HS-5 (cell line): ENCODE measurements at places on chromosomes 2 and 18.

GRCh38 chr18:45642238-45642637, 27.0 kb downstream of the SLC14A2 start:
- DNase-seq = no peak

DNA sequence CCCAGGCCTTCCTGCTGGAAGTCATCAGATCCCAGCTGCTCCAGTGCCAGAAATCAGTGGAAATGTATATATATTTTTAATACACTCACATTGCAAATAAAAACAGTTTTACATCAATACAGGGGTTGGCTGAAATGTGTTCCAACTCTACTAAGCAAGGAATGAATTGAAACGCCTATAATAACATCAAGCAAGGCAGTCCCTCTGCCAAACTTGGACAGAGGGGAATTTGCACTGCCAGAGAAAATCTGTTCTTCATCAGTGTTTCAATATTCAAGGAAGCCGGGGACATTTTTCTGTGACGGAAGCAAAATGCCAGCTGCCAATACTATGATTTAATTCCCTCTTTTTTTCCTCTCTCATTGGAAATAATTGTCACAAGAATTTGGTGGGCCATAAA, 335.3 kb downstream of the TNS1 start:
- no peak for DNase-seq

GRCh38 chr18:67845035-67845434, 328.5 kb upstream of the DSEL start:
- no peak for DNase-seq

DNA sequence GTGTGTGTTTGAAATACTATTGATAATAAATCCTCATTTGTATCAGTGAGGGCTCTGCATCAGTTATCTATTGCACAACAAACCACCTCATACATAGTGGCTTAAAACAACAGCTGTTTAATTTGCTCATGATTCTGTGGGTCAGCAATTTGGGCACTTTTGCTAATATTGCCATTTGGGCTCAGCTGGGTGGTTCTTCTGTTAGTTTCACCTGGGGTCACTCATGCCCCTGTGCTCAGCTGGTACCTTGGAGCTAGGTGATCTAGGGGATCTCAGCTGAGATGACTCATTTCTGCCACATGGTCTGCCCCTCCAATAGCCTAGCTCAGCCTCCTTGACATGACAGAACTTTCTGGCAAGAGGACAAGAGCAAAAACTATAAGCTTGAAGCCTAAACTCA, 126.3 kb downstream of the LYPD6B start:
- DNase-seq = no peak

DNA sequence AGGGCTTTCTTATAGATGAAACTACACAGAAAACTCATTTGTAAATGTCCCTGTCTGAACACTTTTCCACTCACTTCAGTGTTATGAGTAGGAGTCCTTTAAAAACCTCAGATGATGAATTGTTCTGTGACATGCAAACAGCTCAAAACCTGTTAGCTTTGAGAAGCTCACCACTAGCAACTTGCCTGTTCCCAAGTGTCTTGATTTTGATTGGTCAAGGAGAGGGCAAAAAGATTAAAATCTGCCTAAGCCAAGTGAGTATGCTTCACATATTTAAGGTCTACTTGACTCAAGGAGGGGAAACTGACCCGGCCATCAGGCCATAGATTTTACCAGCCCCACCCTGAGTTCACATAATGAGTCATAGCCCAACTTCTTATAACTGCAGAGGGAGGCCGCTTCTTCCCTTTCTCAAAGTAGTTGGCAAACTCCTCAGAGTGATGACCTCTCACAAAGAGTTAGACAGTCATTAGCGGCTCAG, 45.2 kb upstream of the MEIS1 start:
- no peak for DNase-seq

GRCh38 chr18:59787998-59788790, 91.0 kb upstream of the CCBE1 start:
- DNase-seq = peak; percentile 58

DNA sequence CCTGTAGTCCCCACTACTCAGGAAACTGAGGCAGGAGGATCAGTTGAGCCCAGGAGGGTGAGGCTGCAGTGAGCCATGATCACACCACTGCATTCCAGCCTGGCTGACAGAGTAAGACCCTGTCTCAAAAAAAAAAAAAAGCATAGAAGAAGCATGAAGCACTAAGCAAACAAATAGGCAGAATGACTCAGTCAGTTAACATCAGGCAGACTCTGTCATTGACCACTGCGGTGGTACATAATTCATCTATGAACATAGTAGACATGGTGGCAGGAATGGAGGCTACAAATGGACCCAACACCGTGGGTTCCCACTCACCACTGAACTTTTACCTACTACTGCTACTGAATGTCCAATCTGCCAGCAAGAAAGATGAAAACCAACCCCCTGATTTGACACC, 7.6 kb upstream of the ASXL2 start:
- peak; percentile 70 for DNase-seq

- no peak for DNase-seq
Measured at GRCh38 chr2:46259777-46260168, 37.4 kb upstream of the EPAS1 start.

DNA sequence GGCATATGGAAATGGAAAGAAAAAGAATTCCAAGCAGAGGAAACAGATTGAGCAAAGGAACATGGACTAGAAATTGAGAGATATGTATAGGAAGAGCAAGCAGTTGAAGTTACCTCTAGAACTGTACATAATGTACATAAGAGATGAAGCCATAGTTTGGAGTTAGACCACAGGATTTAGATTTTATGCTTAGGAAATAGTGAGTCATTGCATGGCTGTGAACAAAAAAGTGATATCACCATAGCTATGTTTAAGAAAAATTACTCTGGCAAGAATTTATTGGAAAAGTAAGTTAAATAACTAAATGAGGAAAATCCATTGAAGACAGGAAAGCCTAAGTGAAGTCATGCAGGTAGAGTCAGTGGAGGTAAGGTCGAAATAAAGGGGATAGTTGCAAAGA, 99.4 kb upstream of the GALNT5 start:
- no peak for DNase-seq

- DNase-seq = no peak
Measured at GRCh38 chr18:48408111-48408726, 964 bp downstream of the ZBTB7C start.

DNA sequence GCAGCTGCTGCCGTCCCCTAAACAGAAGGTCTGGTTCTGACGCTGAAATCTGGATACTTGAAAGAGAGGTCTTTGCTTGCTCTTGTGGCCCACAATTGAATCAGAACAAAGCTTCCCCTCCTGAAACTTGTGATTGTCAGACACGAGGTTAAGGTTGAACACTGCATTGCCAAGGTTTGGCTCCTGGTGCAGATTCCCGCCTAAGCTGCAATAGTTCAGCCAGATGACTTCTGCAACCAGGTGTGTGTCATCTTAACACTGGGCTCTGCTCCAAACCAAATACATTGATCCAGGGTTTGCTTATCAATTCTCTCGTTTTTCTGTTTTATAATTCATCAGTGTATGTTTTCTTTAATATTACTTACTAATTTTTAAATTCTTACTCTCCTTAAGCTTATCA, 14.6 kb downstream of the GKN1 start:
- no peak for DNase-seq

GRCh38 chr2:45731141-45731540, 79.7 kb downstream of the PRKCE start:
- DNase-seq = no peak

GRCh38 chr2:40315683-40316082, 136.2 kb downstream of the SLC8A1 start:
- DNase-seq = peak; percentile 58

- DNase-seq = no peak
Measured at GRCh38 chr2:79612999-79613398, 100.1 kb downstream of the CTNNA2 start.

GRCh38 chr18:31100436-31101182, 1.6 kb downstream of the DSC2 start:
- DNase-seq = no peak

DNA sequence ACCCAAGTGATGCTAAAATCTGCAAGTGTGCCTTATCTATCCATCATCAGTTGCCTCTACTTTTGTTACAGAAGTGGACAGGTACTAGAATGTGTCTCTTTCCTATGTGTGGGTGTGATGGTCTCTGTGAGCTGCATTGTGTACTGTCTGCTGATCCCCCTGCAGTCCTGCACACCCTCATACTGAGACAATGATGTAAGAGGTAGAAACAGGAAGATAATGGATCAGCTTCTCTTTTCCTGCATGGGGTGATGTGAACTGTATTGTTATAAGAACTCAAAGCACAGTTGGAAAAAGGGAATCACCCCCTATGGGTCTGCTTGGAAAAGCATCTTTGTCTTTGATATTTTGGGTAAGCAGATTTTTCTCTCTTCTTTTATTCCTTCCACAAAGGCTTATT, 537.6 kb upstream of the CDH2 start:
- no peak for DNase-seq

DNA sequence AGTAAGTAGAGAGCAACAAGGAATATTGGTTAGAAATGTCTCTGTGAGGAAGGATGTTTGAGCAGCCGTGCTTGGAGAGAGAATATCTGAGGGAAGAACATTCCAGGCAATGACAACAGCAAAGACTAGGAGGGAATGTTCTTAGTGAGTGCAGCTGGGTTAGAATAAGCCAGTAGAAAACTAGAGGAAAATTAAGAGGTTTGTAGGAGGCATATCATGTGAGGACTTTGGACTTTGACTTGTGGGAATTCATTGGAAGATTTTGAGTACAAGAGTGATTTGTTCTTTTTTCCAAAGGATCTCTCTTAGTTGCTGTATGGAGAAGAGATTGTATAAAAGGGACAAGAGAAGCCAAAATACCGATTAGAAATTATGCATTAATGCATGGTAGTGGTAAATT, 47.2 kb downstream of the PPM1B start:
- no peak for DNase-seq

DNA sequence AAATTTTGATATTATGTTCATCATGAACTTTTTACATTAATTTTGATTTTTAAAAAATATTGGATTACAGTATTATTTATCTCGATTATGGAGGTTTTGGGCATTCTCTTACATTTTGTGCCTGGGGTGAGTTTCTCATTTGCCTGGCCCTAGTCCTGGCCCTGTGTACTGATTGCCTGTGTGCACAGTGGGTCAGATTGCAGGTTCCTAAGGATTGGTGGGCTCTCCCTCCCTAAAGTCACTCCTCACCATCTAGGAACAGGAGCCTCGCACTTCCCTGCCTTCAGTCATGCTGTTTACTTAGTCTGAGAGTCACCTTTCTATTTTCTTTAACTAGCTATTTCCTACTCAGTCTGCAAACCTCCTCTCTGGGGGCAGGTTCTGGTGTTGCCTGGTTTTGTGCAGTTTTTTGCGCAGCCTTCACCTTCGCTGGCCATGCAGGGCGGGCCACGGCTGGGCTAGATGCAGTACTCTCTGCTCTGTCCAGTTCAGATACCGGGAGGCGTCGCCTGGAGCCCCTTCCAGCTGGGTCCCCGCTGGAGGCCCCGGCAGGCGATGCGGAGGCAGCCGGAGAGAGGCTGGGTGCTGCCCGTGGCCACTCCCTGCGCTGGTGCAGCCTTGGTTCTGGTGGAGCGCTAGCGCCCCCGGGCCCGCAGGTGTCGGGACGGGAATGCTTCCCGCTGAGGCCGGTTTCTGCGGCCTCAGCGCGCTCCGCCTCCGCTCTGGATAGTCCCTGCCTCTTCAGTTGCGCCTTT, 23.3 kb upstream of the MC5R start:
- DNase-seq = no peak

DNA sequence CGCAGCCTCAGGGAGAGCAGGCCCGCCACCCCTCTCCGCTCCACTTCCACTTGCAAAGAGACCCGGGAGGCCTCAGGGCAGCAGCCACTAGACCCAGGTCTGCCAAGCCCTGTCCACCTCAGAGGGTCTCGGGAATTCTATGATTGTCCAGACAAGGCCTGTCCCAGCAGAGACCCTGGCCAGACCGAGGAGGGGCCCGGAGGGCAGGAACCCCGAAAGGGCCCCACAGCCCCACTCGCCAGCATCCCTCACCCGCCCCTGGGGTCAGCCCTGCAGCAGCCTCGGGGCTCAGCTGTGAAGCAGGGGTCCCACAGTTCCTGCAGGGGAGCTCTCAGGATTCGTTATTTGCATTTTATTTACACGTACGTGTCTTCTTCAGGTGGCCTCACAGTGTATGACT, 269.5 kb downstream of the EIPR1 start:
- DNase-seq = no peak

DNA sequence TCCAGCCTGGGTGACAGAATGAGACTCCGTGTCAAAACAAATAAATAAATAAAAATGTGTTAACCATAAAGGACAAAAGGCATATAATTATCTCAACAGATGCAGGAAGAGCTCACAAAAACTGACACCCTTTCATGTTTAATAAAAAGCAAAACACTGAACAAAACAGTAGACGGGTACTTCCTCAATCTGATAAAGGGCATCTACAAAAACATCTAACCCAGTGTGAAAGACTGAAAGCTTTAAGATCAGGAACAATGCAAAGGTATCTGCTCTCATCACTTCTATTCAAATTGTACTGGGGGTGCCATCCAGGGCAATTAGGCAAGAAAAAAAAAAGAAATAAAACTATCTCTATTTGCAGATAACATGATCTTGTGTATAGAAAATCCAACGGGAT, 11.7 kb upstream of the NCL start:
- no peak for DNase-seq

- DNase-seq = no peak
Measured at GRCh38 chr18:59484561-59485328, 125.7 kb upstream of the LMAN1 start.

- peak; percentile 23 for DNase-seq
Measured at GRCh38 chr2:165874445-165875039, 79.0 kb downstream of the TTC21B start.
